ENCODE measurements at places on chromosomes 16 and 17.

GRCh38 chr17:81481073-81481799 lies 31.4 kb downstream of the ACTG1 start:
- DNase-seq = peak; percentile 38

DNA sequence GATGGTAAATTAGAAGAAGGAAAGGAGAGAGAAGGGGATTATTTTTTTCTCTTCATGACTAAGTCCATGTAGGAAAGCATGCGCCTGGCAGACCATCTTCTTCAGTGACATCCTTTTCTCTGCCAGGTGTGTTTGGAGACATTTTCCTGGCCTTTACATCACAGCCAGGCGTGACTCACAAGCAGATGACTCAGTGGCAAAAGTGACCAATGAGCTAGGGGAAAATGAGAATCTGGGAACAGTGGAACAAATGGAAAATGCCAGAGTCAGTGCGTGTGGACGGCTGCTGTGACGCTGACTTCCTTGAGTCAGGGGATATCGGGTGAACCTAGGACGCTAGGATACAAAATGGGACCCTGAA lies 9.4 kb downstream of the KIAA0513 start:
- no peak for DNase-seq

GRCh38 chr16:73076324-73076810 lies 28.4 kb upstream of the ZFHX3 start:
- DNase-seq = no peak

DNA sequence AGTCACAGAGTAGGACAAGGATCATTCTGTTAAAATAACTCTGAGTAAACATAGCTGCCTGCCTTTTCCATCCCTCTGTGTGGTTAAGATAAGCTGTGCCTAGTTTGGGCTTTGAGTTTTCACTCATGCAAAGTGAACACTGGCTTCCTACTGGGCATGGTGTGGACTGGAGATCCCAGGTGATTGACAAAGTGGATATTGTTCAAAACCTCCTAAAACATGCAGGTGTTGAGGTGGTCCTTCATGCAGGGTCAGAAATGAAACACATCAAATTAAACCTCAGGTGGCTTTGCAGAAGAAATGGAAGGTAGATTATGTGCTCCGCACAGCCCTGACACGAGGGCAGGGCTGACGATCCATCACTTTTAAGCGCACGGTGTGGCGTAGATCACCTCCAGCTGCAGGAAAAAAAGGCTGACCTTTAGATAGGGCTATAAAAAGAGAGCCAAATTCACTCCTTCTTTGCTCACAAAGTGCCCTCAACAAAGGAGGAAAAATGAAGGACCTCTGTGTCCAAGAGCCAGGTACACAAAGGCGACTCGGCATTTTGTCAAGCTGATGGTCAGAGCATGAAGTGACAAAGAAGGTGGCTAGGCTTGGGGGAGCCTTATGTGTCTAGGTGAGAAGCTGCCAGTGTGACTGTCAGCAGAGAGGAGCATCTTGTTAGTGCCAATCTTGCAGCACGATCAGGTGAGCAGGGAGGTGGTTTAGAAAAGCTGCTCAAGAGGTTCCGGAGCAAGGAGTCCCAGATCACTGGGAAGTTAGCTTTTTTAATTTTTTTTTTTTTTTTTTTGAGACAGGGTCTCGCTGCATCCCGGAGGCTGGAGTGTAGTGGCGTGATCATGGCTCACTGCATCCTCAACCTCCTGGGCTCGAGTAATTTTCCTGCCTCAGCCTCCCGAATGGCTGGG lies 19.9 kb upstream of the ITPRIPL2 start:
- no peak for DNase-seq

GRCh38 chr16:53495325-53495724 lies 7.7 kb downstream of the AKTIP start:
- DNase-seq = no peak

DNA sequence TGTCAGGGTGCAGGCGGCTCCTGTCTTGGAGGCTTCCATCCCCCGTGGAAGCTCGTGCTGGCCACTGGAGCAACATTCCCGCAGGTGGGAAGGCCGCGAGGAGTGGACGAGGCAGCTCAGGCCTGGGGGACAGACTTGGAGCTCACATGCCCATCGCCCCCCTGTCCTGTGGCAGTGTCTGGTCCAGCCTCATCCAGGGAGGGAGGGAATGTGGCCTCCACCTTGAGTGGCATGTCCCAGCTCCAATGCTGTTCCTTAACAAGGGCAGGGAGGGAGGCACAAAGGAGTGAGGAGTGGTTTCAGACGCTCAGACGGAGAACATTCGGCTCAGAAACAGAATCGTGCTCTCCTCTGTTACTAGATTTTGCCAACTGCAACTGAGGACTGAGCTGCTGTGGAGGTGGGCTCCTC lies 159.4 kb upstream of the CHMP6 start:
- DNase-seq = no peak

GRCh38 chr17:82388922-82389283 lies 17.3 kb downstream of the UTS2R start:
- DNase-seq = no peak

DNA sequence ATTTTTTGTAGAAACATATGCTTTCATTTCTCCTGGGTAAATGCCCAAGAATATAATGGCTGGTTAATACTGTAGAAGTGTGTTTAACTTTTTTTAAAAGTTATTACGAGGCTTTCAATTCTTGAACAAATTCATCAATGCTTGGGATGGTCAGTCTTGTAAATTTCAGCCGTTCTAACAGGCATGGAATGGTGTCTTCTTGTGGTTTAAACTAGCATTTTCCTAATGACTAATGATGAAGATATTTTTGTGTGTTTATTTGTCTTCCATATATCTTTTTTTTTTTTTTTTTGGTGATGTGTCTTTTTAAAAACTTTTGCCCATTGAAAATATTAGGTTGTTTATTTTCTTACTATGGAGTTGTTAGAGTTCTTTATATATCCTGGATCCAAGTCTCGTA lies 67.1 kb downstream of the MGAT5B start:
- DNase-seq = no peak

DNA sequence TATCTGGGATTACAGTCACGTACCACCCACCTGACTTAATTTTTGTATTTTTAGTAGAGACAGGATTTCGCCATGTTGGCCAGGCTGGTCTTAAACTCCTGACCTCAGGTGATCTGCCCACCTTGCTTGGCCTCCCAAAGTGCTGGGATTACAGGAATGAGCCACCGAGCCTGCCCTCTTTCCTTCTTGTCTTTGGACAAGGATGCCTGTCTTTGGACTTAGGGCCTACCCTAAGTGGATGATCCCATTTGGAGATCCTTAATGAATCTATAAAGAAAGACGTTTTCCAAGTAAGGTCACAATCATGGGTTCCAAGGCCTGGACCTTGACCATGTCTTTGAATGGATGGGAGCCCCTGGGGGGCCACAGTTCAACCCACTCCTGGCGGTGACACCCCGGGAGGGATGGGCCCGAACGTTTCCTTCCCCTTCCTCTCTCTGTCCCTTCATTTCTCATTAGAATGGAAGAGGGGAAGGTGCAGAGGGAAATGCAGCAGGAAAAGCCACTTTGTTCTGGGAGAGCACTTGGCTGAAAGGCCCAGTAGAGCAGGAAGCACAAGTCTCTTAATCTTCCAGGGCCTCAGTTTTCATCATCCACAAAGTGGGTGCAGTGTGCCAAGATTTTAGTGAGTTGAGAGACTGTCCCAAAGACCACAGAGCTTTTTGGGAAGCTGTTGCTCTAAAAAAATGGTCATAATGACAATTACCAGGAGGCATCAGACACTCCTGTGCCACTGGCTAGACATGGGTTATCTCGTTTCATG lies 353.3 kb downstream of the SEC14L1 start:
- no peak for DNase-seq

DNA sequence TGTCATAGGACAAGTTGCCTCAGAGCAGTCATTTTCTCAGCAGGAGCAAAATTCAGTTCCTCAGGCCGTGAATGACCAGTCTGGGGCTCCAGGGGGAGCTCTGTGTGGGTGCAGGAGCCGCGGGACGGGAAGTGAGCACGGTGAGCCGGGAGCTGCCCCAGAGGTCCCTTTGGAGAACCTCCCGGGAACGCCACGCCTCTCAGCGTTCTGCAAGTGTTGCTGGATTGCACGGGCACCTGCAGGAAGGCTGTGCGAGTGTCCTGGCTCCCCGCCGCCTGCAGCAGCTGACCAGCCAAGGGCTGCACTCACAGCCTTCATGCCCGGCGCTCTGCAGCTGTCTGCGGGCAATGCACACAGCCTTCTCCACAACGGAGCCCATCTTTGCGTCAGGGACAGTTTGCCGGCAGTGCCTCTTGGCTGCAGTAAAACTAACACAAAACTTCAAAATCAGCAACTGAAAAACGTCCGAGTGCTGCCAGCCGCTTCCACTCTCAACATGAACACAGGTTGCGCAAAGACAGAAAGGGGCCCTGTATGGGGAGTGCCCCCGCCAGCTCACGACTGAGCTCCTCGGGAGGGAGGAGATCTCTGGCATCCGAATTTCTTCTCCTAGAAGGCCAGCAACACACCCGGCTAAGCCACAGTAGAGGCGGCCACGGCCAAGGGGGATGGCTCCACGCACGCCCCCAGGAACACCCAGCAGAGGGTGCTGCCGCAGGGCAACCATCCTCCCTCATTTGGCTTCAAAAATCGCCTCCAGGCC lies 16.0 kb downstream of the NDUFAF8 start:
- no peak for DNase-seq

- DNase-seq = no peak
Observed at GRCh38 chr16:83116274-83116892, 489.6 kb downstream of the CDH13 start.

DNA sequence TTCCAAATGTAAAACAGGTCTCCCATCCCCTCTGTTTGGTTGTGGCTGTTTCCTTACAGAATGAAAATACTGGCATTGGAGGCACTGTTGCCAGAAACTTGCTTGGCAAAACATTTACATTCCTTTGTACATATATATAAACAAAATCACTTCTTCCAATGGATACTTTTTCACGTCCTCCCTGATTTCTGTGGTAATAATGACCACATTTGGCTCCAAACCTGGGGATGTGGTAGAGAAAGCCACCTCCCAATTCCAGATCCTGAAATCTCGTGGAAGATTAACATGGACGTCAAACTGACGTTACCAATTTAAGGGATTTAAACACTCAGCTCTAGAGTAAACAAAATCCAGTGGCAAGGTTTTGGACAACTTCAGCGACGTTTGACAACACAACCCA lies 370.8 kb upstream of the ZFHX3 start:
- no peak for DNase-seq

DNA sequence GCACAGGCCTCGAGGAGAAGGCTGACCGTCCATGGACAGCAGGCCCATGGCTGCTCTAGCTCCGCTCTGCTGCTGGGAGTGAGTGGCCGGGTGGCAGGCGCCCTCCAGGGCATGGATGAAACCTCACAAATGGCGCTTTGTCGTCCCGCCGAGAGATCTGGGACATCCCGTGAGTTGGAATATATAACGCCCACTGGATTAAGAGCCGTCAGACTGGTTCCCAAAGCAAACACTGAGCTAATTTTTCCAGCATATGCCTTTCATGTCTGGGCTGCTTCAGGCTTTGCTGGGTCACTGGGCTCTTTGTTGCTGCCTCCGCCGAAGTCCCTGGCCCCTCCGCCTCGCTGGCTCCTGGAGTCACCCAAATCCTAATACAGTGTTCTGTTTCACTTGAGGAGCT lies 266.3 kb downstream of the FOXL1 start:
- no peak for DNase-seq

DNA sequence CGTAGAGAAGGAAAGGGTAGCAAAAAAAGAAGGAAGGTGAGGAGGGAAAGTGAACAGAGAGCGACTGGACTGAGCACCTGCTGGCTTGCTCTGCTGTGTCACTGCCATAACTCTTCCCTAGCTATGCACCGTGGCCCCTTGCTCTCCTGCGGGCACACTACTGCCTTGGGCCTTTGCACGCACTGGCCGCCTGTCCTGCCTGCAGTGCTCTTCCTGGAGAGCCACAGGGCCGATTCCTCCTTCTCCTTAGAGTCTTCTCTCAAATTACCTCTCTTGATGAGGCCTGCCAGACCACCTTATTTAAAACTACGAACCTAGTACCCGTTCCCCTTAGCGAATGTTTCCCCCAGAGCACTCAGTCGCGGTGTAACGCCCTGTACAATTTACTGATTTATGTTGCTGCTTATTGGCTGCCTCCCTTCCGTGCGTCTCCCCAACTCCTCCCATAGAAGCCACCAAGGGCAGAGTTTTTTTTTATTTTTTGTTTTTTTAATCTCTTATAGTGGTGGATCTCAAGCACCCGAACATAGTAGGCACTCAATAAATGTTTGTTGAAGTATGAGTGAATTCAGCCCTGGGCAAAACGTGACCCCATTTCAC lies 70.3 kb downstream of the RAI1 start:
- peak; percentile 13 for DNase-seq

GRCh38 chr17:68516732-68517131 lies 4.5 kb downstream of the PRKAR1A start:
- no peak for DNase-seq

GRCh38 chr16:48919791-48920190 lies 309.8 kb upstream of the N4BP1 start:
- DNase-seq = no peak

- DNase-seq = no peak
Observed at GRCh38 chr17:50169121-50169764, 3.4 kb downstream of the SGCA start.

- DNase-seq = no peak
Observed at GRCh38 chr17:65533056-65533745, 28.2 kb downstream of the AXIN2 start.

GRCh38 chr17:4566785-4567184 lies 6.4 kb upstream of the GGT6 start:
- no peak for DNase-seq

DNA sequence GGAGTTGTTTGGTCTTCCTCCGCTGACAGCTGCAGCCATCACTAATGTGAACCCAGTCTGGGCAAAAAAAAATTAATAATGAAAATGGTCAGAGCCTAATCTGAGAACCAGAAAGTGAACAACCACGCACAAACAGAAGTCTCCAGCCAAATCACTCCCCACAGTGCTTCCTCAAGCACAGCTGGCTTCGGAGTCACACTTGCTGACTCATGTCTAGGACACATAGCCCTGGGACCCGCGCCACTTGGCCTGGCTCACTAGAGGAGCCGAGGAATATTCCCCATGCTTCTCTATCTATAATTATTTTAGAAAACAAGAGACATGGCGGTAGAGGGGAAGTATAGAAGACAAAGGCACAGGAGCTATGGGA lies 109.1 kb downstream of the ZFHX3 start:
- DNase-seq = no peak

GRCh38 chr17:5249615-5250014 lies 15.0 kb upstream of the SCIMP start:
- peak; percentile 25 for DNase-seq

DNA sequence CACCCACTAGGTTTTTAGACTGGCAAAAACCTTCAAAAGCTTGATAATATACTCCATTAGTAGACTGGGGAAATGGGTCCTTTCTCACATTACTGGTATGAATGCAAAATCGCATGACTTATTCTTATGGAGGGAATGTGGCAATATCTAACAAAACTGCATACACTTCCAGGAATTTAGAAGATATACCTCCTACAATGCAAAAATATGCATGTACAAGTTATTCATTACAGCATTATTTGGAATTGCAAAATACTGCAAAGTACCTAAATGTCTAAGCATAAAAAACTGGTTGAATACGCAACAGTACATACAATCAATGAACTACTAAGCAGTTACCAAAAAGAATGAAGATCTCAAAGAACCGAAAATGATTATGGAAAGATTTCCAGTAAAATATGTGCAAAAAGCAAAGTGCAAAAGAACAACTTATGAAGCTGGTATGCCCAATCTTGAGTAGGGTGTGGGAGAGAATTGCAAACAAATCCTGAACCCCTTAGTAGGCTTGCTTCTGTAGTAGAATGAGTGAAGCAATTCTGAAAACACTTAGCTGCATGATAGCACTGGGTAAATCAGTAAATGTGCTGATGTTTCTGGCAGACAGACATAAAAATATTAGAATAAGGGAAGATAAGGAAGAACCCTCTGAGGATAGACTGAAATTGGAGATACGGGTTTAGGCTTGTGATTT lies 180.1 kb downstream of the PARN start:
- DNase-seq = no peak

Measured in stimulated activated CD4-positive, alpha-beta T cell treated with anti-CD3 and anti-CD28 coated beads, Interleukin-12 subunit alpha, Interleukin-12 subunit beta, amount 100 ng/mL, for 24 hours (primary cell).